Body of pancreas (tissue), 4 donors: ENCODE measurements at places on chromosomes 1 and 21.

DNA sequence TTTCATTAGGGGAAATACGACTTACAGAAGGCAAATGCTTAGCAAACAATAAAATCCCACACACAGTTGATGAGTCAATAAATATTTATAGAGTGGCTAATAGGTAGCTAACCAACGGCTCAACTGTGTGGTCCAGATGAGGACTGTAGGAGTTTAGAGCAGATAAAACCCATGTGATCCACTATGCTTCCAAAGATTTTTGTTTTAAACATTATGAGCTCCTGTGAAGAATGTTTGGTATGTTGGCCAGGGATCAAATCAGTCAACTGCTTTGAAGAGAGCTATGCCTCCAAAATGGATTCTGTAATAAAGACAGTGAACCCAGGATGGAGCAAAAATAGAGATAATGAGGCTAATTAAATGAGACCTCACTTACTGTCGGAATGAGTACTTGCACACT lies 72.3 kb upstream of the COL11A1 start:
- DNase-seq: no peak

DNA sequence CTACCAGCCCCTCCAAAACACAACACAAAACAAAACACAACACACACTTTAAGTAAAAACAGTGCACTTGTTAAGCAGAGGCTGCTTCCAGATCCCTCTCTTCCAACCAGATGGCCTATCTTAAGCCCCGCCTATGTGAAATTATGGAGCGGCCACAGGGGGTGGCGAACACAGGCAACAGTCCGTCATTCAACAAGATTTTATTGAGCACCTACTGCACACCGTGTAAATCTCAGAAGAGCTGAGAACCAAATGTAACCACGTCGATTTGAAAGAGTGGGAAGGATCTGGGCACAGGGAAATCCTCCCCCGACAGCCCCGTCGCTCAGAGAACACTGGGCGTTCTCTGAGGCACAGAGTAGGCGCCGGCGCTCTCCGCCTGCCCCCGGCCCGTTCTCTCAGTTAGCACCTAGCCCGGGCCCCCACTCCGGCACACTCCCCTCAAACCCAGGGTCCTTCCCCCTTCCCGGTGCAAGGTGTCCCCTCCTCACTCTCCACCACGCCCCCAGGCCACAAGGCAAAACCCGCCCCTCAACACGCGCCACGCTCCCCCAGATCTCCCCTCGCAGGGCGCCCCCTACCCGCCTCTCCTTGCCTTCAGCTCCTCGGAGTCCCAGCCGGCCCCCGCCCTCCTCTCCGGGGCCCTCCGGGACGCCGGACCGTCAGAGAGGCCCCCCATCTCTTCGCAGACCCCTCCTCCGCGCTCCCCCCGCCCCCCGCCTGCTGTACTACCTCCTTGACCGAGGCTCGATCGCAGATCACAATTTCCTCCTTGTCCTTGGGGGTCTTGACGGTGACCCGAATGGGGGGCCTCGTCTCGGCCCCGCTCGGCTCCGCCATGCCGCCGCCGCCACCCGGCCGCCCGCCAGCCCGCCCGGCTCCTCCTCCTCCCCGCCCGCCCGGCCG lies 483 bp downstream of the UBQLN4 start:
- DNase-seq: peak; percentile 55

- peak; percentile 82 for DNase-seq
These were observed 2.2 kb upstream of the ARHGAP30 start for GRCh38 chr1:161071886-161072371.

DNA sequence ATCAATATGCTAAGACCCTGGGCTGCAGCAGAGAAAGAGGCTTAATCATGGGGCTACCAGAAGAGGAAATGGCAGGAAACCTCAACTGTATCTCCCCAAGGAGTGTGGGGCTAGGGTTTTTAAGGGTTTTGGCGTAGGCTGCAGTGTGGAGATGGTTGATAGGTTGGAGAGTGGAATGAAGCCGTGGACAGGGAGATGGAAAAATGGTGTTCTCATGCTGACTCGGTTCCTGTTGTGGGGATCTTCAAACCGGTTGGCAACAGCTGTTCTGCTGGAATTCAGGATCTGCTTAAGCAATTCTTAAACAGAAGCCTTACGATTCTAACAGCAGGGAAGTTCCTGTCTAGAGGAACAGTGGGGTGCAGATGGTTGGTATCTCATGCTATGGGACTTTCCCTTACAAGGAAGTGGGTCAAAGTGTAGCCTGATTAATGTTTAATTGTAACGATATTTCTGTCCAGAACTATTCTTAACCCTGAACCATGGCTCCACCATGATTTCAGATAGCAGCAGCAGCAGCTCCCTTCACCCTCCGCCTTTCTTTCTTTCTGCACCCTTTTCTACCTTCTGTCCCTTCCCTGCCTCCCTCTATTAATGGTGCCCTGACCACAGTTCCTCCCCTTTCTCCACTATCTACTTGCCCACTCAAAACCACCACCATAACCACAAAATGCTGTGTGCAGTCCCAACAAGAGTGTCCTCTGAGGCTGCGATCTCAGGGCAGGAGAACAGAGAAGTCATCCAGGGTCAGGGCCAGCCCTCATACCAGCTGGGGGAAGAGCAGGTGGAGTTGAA lies 30.8 kb downstream of the RSPH1 start:
- peak; percentile 32 for DNase-seq

DNA sequence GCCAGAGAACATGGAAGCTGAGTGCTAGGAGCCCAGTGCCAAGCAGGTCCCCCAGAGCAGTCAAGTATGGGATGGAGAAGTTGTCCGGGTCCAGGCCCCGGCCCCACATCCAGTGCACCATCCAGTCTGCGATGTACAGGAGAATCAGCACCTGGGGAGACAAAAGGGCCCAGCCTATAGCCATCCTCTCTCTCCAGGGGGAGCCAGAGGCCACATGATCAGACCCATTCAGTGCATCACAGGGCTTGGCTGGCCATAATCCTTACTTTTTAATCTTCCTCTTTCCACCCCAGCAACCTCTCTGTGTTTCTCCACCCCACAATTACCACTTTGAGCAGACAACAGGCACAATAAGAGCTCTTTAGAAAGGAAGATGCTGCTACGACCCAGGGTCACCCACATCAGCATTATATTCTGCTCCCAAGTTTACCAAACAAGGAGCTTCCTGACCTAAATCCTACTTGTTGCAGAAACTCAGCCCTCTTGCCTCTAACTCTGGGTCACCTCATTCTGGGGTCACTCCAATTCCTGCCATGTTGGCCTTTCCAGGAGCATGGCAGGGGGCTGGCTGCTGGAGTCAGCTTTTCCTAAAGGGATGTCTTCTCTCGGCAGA lies 16.4 kb upstream of the RAB29 start:
- DNase-seq: peak; percentile 76

- no peak for DNase-seq
These were observed 64.8 kb downstream of the TP53BP2 start for GRCh38 chr1:223780949-223781348.

DNA sequence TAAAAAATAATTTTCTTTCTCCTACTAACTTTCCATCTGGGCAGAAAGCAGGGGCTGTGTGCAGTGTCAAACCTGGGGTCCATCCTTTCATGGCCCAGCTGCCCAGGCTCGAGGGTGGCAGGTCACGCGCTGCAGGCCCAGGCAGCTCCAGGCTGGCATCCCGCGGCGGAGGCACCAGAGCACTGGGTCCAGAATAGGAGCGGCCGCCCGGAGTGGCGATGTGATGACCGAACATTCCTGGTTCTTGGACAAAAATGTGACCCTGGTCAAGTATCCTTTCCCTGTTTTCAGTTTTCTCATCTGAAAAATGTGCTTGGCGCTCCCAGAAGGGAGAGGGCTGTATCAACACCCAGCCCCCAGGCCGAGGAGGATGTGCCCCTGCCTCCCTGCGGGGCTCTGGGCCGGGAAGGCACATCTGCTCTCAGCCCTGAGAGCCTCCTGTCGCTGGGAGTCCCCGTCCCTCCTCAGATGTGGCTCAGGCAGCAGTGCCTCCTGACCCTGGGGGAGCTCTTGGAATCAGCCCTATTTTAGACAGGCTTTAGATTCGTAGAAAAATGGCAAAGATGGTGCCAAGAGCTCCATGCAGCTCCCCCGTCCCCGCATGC lies 29.3 kb downstream of the SLX9 start:
- DNase-seq: no peak

DNA sequence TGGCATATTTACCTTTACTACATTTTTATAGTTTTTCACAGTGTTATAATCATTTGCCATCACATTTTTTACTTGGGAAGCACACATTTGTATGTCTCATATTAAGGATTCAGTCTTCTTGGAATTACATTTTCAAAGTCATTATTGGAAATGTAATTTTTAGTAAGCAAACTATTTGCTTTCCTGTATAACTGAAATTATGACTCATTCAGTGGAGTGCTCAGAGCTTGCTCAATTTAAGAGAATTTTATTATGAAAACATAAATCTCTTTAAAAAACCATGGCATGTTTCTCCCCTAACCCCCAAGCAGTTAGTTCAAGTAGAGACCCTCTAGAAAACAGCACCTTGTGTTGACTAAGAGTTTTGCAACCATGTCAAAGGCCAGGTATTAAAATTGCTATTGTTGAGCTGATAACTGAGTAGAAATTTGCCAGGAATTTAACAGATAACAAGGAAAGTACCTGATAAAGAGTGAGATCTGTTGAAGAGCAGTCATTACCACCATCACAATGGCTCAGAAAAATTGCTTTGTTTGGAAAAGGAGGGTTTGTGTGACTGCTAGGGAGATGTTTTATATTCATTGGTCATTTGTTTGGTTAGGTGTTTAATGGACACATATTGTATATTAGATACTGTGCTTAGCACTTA lies 105.9 kb downstream of the KCNK2 start:
- DNase-seq: no peak

- no peak for DNase-seq
These were observed 16.7 kb upstream of the ATP1B1 start for GRCh38 chr1:169089776-169090175.

DNA sequence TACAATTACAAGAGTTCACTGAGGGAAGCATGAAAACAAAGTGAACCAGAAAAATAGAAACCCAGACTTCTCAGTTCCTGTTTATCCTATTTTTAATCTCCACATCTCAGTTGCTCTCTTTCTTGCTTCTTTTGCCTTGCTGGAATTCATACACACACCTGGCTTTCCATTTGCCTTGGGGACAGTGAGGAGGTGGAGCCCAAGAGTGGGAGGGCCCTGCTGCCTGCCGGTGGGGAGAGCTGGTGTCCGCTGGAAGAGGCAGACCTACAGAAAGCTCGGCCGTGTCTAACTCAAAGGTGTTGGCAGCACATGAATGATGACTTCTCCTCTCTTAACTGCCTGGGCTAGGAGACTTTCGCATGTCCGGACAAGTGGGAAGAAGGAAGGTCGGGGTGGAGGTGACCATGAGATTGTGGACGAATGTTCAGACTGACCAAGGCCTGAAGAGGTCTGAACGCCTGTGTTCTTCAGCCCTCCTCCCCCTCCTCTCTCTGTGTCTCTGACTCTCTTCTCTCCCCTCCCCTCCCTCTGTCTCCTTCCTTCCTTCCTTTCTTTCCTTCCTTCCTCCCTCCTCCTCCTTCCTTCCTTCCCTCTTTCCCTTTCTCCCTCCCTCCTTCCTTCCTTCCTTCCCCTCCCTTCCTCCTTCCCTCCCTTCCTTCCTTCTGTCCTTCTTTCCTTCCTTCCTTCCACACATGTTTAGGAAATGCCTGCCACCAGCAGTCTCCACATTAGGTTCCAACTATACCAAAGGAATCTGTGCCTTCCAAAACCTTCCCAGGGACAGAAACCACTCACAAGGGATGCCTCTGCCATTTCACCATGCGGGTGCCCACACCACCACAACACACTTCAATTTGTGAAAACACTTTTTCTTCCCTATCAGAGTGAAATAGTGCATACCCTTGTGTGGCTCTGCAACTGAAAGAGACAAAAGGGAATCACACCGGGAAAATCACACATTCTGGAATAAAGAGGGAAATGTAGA lies 157.3 kb upstream of the RUNX1 start:
- peak; percentile 44 for DNase-seq

DNA sequence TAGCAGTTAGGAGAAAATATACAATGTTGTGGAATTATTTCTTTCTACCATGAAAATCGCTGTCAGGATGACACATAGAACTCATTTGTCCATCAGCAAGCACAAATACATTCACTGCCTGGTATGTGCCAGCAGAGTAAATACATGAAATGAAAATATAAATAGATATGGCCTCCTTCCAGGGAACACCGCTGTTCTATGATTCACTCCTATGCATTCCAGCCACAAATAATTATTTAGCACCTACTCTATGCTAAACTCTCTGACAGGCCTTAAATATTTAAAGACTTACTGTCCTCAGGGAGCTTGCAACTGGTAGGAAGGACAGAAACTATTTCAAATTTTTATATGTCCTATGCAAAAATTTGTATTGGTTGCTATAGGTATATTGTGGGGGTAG lies 975.0 kb upstream of the NCAM2 start:
- DNase-seq: no peak

DNA sequence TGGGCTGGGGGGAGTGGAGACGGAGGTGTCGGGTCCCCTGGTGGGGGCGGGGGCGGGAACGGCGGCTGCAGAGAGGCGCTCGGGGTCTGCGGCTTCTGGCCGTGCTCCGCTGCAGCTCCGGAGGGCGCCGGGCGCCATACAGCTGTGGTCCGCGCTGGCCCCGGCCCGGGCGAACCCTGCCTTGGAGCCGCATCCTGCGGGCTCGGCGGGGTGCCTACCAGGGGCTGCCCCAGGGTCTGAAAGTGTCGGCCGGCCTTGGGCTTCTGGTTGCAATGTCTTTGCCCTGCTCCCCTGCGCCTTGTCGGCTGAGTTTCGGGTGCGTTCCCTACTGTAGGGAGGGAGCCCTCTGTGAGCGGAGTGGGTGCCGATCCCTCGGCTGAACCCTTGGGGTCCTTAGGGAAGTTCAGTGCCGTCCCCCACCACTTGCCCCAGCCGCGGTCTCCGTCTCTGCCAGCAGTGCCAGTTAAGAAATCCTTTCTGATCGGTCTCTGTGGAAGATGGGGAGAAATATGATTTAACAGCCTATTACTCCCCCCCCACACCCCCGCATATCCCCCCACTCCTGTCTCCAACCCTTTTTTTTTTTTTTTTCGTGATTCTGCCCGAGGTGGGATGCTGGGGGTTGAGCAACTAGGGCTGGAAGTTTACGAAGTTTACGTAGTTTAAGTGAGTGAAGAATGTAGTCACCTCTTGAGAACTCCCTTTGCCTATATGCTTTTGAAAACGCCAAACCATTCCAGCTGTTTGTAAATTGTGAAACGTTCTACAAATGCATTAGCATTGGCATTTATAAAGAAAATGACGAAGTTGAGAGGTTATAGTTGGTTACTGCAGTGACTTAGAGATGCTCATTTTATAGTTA lies 588 bp downstream of the NEXN start:
- DNase-seq: peak; percentile 45
